ENCODE measurements at places on chromosomes 7 and 10. TPM values are rescaled to one million over a fixed set of nuclear protein-coding genes. Genes with fewer than 3 reads are reported as not detected.

DNA sequence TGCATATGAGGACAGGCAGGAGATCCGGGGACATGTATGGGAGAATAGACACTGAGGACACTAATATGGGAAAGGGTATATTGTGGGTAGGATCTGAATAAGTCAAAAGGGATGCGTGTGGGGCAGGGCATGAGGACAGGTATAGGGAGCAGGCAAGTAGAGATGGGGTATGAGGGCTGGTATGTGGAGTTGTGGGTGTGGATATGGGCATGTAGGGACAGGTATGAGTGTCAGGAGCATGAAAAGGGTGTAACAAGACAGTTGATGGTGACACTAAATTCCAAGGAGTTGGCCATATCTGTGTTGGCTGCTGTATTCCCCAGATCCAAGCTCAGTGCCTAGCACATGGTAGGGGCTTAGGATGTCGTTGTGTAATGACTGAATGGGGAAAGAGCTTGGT is 84.4 kb upstream of the PAX2 start:
- no peak overlapping the region for H3K27ac ChIP-seq
- no peak overlapping the region for H3K4me3 ChIP-seq

DNA sequence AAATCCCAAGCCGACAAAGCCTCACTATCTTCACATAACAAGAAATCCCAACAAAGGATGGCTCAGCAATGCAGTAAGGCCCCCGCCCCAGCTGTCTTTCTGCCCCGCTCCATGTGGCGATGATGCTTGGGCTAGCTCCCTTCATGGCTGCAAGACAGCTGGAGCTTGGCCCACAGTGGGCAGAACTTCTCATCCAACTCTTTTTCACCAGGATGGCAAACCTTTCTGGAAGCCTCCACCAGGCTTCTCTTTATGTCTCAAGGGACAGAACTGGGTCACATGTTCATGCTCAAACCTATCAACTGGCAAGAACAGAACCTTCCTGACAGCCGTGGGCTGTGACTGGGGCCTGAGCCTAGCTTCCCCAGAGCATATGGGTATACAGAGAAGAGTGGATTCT is 260.5 kb upstream of the MKLN1 start:
- no peak for DNase-seq
- H3K27me3 ChIP-seq = no peaks in the 10 kb centered on the region
- no peak overlapping the region for H3K4me3 ChIP-seq
- peaks cover 10% of the 10 kb centered on the region for H3K4me1 ChIP-seq
- peak overlapping the region; percentile 33 for H3K27ac ChIP-seq
- peaks cover 41% of the 10 kb centered on the region for H3K36me3 ChIP-seq

DNA sequence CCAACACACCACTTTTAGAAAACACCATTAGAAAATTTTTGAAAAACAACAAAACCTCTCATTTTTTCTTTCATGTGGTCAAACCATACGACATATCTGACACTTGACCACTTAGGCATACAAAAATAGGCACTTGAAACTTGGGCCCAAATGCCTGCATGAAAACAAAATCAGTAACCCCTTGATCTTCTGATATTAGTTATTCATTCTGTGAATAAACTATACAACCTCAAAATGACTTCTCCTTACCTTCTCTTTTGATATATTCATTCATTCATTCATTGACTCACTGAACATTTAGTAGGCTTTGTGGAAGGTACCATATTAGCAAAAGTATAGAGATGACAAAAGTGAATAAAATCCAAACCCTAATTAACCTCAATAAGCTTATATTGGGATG is 26.4 kb downstream of the ITGB1 start:
- H3K4me3 ChIP-seq = no peak overlapping the region
- H3K27ac ChIP-seq = no peak overlapping the region
- H3K36me3 ChIP-seq = peaks cover 46% of the 10 kb centered on the region
- H3K4me1 ChIP-seq = no peaks in the 10 kb centered on the region
- no peak for DNase-seq

The MACC1 gene
- total RNA-seq = 48.4 TPM

The UNC5B gene
- total RNA-seq = 1.7 TPM

The MINDY4 gene
- total RNA-seq = 14.8 TPM
